ENCODE measurements at places on chromosomes 4 and X.

DNA sequence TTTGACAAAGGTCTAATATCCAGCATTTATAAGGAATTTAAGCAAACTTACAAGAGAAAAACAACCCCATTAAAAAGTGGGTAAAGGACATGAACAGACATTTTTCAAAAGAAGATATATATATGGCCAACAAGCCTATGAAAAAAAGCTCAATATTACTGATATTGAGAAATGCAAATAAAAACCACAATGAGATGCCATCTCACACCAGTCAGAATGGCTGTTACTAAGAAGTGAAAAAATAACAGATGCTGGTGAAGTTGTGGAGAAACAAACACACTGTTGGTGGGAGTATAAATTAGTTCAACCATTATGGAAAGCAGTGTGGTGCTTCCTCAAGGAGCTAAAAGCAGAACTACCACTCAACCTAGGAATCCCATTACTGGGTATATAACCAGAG is 91.6 kb upstream of the EFHC2 start:
- no peak for DNase-seq

GRCh38 chrX:110125446-110126162 is 122.7 kb downstream of the TMEM164 start:
- peak; percentile 9 for DNase-seq

DNA sequence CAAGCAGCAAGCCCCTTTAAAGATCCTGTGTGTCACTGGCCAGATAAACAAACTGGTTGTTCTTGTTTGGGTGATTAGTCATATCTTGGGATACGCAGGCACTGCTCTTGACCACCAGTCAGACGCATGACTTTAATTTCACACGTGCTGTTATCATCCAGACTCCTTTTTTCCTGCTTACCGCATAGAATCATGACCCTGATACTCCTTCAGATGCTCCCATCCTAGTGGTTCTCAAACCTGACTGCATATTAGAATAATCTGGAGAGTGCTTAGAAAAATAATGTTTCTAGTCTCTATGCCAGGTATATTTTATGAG is 78.8 kb downstream of the CLDN22 start:
- no peak for DNase-seq

GRCh38 chr4:68372588-68372987 is 22.7 kb upstream of the YTHDC1 start:
- DNase-seq: no peak

DNA sequence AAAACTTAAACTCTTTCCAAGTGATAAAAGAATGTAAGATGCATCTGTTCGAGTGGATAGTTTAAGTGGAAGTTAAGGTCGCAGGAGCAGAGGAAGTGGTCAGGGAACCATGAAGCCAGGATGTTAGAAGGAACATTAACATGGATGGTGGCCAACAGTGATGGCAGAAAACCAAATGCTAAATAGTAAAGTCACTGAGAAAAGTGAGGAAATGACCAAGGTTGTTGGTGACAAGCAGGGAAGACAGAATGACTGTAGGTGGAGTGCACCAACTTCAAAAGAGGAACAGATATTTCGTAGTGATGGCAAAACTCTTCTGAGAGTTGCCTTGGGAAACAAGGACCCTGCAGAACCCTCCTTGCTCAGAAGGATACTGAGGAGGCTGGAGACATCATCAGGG is 226.2 kb downstream of the PALLD start:
- peak; percentile 78 for DNase-seq

DNA sequence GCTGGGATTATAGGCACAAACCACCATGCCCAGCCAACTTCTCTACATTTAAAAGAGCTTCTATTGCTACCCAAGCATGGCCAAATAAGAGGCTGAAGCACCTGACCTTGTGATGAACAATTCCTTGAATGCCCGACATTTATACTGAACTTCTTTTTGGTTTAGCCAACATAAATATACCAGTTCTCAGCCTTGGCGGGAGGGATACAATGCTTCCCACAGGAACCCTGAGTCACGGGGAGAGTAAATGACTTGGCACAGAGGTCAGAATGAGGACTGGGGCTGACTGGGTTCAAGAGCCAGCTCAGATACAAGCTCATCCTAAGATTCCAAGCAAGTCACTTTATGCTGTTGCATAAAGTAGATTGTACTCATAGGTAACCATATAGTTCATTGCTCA is 6.1 kb downstream of the HOPX start:
- DNase-seq: no peak

GRCh38 chr4:25993395-25994185 is 79.6 kb downstream of the SMIM20 start:
- DNase-seq: peak; percentile 37

DNA sequence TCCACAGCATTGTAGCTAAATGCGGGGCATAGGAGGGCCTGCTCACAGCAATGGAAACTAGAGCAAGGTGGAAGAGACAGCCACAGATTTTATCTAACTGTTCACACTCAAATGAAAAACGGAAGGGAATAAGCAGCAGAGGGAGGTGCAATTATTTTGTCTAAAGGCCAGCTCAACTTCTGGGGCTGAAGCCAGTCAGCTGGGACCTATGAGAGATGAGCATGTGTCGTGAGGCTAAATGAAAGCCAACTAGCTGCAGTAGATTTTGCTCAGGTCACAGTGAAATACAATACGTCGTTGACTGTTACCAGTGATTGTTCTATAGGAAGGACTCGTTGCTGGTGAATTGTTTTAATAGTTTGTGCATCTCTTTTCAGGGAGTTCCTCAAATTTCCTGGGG is 26.4 kb upstream of the FGFBP2 start:
- no peak for DNase-seq

GRCh38 chr4:766152-766515 is 59.8 kb downstream of the CPLX1 start:
- DNase-seq: peak; percentile 25

GRCh38 chr4:65798498-65799127 is 128.3 kb upstream of the EPHA5 start:
- no peak for DNase-seq

GRCh38 chr4:85426366-85426765 is 48.6 kb upstream of the ARHGAP24 start:
- no peak for DNase-seq

DNA sequence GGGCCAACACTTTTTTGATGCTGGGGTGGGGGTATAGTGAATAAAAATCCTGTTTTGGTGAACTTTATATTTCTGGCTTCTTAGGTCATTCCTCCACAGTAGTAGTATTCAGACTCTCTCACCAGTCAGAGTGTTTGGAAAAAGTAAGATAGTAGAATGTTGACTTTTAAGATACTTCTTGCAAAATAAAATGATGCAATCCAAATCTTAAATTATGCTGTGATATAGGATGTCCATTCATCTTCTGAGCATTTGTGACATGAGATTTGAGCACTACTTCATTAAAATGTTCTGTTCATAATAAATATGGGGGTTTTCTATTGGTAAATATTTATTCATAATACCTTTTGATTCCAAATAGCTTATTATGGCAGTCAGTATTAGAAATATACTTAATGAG is 70.1 kb downstream of the BMP2K start:
- no peak for DNase-seq

DNA sequence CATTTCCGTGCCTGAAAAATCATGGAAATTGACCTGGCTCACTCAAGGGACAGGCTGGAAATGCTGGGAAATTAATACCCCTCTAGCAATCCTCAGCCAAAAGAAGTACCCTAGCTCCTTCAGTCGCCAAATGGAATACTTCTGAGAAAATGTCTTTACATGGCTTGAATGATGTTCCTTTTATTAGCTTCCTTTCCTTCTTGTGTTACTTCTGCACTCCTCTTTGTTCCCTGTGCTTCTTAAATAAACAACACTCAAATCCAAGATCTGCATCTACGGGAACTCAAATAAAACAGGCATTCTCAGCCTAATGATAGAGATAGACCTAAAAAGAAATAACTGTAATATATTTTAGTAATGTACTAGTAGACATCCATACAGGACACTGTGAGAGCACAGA is 36.1 kb downstream of the SPARCL1 start:
- DNase-seq: no peak

- no peak for DNase-seq
Measured at GRCh38 chr4:46937493-46937892, 28.4 kb upstream of the COX7B2 start.

DNA sequence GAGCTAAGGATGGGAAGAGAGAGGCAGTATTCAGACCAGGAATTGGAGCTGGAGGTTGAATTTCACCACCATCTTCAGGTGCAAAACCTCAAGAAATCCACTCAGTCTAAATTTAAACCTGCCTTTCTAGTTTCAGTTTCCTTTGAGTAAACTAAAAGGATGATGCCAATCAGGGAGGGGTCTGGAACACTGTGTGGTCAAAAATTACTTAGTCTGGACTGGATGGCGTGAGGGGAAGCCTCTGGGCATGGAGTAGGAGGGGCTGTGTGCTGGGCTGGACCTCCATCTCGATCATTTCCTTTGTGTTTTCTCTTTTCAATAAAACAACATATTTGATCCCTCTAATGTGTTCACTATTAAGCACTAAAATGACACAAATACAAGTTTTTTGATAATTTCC is 120.1 kb downstream of the GC start:
- no peak for DNase-seq

- peak; percentile 35 for DNase-seq
Measured at GRCh38 chr4:105191621-105192210, 45.0 kb downstream of the TET2 start.

- no peak for DNase-seq
Measured at GRCh38 chr4:102318105-102318504, 27.2 kb downstream of the SLC39A8 start.

DNA sequence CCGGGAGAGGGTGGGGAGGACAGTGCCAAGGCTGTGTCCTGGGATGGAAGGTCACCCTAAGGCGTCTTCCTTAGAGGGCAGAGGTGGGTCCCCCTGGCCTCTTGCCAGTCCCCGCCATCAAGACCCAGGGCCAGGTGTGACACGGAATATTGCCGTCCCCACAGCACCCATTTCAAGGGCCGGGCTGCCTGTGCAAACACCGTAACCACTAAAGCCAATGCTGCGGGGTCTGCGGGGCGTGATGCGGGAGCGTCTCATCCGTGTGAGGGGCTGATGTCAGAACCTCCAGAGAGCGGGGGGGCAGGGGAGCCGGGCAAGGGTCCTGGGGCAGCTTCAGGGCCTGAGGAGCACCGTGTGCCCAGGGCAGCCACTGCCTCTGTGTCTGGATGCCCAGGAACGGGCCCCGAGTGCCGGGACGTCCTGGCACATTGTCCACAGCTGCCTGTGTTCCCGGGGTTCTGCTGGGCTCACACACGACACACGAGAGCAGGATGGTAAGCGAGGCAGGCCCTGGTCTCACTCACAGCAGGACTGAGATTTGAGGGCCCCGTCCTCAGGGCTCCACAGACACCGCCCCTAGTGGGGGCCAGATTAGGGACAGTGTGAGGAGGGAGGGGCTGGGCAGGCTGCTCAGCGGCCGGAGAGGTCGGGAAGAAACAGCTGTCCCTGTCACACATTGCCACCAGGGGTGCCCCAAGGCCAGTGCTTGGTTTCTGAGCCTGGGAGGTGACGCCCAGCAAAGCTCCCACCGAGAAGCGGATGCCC is 29.2 kb downstream of the NKX1-1 start:
- DNase-seq: no peak

GRCh38 chr4:111678479-111678878 is 466.8 kb upstream of the FAM241A start:
- peak; percentile 88 for DNase-seq

DNA sequence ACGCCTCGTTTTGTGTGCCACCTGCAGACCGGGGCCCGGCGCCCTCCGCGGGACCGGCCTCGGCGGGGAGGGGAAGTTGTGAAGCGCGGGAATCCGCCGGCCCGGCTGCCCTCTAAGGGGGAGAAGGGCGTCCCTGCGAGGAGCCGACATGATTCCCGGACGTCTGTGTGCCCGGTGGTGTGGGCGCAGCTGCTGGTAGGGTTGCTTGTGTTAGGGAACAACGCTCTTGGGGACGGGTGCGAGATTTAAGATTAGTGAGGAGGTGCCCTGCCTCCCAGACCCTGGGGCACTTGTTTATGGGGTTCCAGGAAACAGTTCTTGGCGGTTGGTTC is 627 bp downstream of the CDKN2AIP start:
- DNase-seq: no peak

- DNase-seq: peak; percentile 1
Measured at GRCh38 chrX:74923942-74924448, 1.3 kb downstream of the NEXMIF start.

DNA sequence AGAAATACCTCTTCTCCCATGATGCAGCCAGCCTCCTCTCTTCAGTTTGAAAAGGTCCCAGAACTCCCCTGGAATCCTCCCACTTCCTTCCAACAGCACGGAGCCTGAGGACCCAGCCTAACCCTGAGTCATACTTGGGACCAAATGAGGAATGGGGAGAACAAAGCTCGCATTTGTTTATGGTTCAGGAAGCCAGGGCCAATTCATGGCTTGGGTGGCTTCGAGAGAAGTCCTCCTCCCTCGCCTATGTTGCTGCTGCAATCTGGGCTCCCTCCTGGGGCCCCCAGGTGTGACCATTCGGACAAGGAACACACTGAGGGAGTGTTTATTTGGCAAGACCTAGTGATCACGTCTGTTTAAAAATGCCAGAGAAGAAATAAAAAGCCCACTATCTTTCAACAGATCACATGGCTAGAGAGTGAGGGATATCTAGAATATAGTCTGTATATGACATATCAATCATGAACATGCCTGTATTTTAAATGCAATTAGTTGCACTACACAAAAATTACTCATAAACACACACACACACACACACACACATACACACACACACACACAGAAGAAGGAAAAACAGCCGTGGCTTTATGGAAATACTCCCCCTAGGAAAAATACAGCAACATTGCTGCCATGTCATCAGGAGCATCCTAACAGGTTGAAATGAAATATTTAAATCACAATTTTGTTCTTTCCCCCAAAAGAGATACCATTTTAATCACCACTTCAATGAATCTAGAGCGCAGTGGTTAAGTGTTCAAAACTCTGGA is 155.7 kb upstream of the MAP3K15 start:
- DNase-seq: peak; percentile 77

GRCh38 chr4:7638984-7639789 is 204.5 kb upstream of the PSAPL1 start:
- DNase-seq: no peak

GRCh38 chr4:122212880-122213279 is 60.7 kb downstream of the BLTP1 start:
- no peak for DNase-seq

- no peak for DNase-seq
Measured at GRCh38 chr4:16043642-16044498, 40.0 kb downstream of the PROM1 start.

- no peak for DNase-seq
Measured at GRCh38 chrX:18647621-18648020, 24.3 kb downstream of the RS1 start.

GRCh38 chr4:153555730-153556434 is 89.7 kb downstream of the TMEM131L start:
- DNase-seq: peak; percentile 92

- DNase-seq: no peak
Measured at GRCh38 chrX:132592880-132593279, 104.0 kb upstream of the MBNL3 start.

DNA sequence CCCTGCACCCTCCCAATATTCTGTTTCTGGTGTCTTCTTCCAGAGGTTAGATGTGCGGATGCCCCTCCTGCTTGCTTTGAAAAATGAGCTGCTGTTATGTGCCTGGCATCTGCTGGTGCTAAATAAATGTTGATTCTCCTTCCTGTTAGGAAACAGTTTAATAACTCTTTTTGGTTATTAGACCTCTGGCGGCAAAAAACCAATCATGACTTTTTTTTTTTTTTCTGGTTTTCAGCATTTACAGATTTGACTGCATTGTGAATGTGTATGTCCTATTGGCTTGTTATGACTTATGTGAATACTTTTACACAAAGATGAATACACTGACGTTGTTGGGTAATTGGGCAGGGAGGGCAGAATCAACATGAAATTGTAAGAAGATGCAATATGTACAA is 13.6 kb upstream of the TMEM156 start:
- no peak for DNase-seq

Measured in fibroblast of upper back skin (primary cell).